Hepatocyte (in vitro differentiated cells): ENCODE measurements at places on chromosomes 5 and 9. TPM values are rescaled to one million over a fixed set of nuclear protein-coding genes. Genes with fewer than 3 reads are reported as not detected.
A peak's percentile ranks its signal among the peaks of the same experiment; 100 is the strongest.

The SPATA9 gene
- total RNA-seq = 0.33 TPM in 1 of 2 replicates, not detected in the other

- DNase-seq = no peak
Observed at GRCh38 chr5:31346896-31347551, 153.5 kb downstream of the CDH6 start.

DNA sequence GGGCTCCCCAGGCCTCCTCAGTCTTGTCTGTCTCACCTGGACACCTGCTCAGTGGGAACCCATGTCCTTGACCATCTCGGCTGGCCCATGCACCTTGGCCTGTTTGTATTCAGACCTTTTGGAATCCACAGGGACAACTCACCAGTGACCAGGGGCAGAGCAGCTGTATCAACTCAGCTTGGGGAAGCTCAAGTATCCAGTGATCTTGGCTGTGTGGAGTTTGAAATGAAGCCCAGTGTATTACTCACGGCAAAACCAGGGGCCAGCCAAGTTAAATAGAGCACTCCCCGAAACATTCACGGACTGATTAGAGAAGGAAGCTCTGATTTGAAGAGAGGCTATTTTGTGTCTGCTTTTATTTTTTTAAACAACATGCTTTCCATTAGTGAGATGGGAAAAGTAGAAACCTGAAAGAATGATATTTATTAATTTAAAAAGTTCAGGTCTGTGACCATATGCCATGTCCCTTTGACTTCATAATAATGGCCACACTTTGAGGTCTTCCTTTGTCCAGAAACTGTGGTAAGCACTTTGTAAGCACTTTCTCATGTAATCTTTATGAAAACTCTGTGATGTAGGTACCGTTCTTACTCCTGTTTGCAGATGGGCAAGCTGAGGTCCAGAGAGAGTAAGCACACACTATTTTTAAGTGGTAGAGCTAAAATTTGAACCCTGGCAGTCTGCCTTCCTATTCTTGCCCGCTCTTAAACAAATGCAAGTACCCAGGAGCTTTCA is 656.5 kb downstream of the BNC2 start:
- DNase-seq = peak; percentile 25

DNA sequence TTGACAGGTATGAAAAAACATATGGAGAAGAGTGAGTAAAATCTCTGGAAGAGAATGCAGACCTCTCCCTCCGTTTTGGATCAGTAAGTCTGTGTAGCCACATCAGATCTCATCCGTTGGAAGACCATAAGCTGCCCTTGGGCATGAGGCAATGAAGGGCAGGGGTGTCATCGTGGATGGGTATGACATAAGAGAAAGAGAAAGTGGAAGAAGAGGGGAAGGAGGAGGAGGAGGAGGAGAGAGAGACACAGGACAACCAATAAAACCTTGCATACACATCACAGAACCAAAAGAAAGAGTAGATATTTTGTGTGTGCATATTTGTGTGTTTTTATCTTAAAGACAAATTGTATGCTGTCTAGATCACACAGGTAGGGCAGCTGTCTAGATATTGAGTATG is 50.7 kb downstream of the PRRC1 start:
- DNase-seq = no peak
